Activated T-helper 1 cell treated with Interleukin-2 at 50 U/mL for 16 hours (primary cell): ENCODE measurements at places on chromosomes 5 and 9.

GRCh38 chr9:61665330-61665751, 475.5 kb downstream of the SPATA31A7 start:
- no peak for DNase-seq

- no peak for DNase-seq
Measured at GRCh38 chr9:110821064-110821463, 152.5 kb downstream of the MUSK start.

DNA sequence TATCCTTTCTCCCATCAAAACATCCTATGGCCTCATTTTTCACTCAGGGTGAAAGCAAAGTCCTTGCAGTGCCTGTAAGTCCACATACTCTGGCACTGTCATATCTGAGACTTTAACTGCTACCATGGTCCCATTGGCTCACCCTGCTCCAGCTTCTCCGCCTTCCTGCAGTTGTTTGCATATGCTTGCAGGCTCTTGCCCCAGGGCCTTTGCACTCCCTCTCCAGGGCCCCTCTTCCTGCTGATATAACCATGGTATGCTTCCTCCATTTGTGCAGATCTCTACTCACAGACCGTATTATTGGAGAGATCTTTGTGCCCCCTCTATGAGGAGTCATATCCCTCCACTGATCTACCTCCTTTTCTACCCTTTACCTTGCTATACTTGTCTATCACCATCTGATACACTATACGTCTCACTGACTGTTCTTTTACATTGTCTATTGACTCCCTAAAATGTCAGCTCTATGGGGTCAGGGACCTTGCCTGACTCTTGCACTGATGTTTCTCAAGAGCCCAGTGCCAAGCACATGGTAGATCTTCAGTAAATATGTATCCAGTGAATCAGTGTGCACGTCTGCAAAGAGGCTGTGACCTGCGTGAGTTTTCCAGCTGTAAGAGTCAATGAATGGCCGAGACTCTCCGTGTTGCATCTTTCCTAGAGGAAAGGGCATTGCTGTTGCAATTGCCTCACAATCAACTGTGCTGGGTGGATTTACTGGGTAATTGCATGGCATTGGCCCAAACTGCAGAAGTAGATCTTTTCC, 81.7 kb upstream of the CPEB4 start:
- DNase-seq = no peak

GRCh38 chr9:130565792-130566191, 13.6 kb upstream of the FUBP3 start:
- DNase-seq = no peak

GRCh38 chr9:2180704-2181103, 165.6 kb downstream of the SMARCA2 start:
- no peak for DNase-seq

- DNase-seq = no peak
Measured at GRCh38 chr9:110197330-110198187, 10.4 kb downstream of the C9orf152 start.

DNA sequence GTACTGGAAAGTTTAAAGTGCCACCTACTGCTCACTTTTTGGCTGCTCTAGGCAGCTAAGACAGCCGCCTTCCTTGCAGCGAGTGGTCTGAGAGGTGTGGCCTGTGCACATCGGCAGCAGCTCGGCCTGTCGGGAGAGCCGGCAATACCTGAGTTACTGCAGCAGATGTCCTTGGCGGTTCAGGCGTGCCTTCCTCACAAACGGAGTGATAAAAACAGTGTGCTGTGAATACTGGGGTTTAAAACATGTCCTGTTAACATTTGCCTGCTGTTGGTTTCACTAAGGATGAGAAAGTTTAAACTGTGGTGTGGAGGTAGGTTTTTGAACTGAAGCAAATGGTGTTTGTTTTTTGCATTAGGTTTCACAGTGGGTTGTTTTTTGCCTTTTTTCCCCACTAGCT, 12.9 kb downstream of the TRAF2 start:
- DNase-seq = no peak

DNA sequence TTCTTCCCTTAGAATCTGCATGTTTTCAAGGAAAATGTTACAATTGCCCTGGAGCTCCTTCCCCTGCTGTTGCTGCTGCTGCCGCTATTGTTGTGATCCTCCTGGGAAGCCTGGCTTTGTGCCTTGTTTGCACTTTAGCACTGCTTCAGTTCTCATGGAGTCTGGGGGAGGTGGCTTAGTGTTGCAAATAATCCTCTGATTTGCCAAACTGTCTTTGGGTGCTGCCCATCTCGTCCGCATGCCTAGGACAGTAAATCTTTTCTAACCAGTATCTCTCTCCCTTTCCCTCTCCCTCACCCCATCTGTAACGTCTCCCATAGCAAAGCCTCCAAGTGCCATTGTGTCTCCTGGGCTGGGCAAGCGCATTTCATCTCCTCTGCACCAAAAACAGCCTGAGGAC, 30.3 kb downstream of the FAM240B start:
- no peak for DNase-seq

GRCh38 chr9:111588846-111589245, 10.6 kb downstream of the PTGR1 start:
- DNase-seq = no peak

GRCh38 chr5:79513704-79514390, at the start of gene HOMER1:
Gene HOMER1 (minus strand): TSS chr5:79514134. CDS start chr5:79512774, 1,360 bp downstream.
- DNase-seq = peak; percentile 48

- DNase-seq = no peak
Measured at GRCh38 chr5:10673407-10673806, 87.6 kb downstream of the DAP start.

DNA sequence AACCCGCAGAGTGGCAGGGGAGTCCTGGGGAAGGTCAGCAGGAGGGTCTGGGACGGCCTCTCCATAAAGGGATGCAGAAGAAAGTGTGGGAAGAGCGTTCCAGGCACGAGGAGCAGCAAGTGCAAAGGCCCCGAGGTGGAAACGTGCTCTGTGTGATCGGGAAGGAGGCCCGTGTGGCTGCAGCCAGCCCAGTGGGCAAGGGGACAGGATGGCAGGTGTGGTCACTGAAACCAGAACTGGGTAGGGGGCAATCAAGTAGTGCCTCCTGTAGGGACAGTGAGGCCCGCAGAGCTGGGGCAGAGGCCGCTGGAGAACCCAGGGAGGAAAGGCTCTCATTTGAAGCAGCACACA, 16.3 kb upstream of the LAMC3 start:
- no peak for DNase-seq
